CD4-positive, alpha-beta T cell (primary cell): ENCODE measurements at places on chromosomes 2 and 18.
A peak's percentile ranks its signal among the peaks of the same experiment; 100 is the strongest.

DNA sequence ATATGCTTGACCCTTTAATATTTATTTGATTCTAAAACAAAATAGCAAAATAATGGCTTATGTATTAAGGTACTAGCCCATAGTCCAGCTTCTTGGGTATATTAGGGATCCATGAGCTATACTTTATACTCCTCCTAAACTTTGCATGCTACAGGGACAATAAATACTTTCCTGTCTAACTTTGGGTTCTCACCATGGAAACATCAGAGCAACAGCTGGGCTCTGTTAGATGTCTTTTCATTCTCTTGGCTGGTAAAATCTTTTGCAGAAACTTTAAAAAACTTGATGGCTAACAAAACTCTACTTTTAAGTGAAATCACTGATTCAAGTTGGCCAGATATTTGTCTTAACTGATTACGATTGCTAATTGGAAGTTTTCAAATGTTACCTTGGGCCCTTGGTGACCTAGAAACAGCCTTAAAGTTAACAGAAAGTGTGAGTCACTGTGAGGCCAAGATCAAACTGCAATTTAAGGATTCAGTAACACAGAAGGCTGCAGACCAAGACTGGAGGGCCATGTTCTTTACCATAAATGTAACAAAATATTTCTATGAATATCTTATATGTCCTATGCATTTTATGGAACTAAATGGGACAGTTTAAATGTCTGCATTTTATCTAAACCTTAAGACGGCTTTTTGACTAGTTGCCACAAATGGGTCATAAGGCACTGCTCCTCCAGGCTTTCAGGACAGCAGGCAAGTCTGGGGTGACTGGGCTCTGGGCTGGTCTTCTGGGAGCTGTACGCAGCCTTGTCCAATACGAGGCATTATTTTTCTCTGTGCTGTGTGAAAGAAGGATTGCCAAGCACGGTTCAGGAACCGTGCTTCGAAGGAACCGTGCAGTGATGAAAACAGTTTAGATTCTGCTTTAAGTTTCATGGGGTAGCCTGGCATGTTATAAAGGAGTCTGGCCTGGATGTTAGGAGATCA, 188.5 kb downstream of the TPGS2 start:
- DNase-seq = no peak

- no peak for DNase-seq
These were observed 162.6 kb downstream of the PAX3 start for GRCh38 chr2:222136106-222136630.

- no peak for DNase-seq
These were observed 2012.5 kb upstream of the LRRTM1 start for GRCh38 chr2:82317012-82317411.

- no peak for DNase-seq
These were observed 427.1 kb downstream of the RND3 start for GRCh38 chr2:150060341-150060740.

GRCh38 chr2:165634855-165635254, 159.2 kb downstream of the GALNT3 start:
- no peak for DNase-seq

- DNase-seq = no peak
These were observed 660.0 kb upstream of the TMEFF2 start for GRCh38 chr2:192854706-192855105.

DNA sequence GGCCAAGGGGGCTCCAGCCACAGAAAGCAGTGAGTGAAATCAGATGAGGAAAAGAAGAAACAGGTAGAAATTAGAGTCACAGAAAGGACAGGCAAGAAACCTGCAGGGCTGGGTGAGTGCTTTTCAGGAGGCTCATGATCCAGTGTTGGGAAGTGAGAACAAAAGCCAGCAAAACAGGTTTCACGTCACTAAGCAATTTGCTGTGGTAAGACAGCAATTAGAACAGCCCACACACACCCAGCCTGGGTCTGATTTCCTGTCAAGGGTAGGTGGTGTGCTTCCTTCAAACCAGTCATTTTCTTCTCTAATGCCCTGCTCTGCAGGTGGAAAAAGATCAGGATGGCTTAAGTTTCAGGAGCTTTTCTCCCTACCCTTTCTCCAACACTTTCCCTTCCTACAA, 52.9 kb upstream of the XDH start:
- DNase-seq = no peak

- DNase-seq = no peak
These were observed 103.9 kb downstream of the COLEC12 start for GRCh38 chr18:396556-396955.

DNA sequence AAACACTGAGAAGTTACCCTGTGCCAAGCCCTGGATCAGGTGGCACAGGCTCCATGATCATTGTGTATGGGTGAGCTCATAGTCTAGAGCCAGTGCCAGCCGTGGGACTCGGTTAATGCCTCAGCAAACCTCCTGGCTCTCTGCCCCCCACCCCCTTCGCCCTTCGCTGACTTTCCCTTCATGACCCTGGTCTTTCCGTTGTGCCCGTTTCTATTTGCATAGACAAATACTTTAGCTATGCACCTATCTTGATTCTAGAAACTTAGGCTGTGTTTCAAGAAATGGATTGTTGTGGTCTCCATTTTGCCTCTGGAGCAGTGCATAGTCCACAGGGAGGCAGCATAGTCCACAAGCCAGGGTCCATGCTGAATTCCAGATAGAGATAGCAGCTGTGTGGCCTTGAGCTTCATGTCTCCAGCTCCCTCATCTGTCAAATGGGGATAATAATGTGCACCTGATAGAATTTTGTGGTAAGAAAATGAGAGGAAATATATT, 44.8 kb upstream of the KDM3A start:
- peak; percentile 8 for DNase-seq

GRCh38 chr18:62979900-62980299, 264.6 kb downstream of the PHLPP1 start:
- DNase-seq = no peak

DNA sequence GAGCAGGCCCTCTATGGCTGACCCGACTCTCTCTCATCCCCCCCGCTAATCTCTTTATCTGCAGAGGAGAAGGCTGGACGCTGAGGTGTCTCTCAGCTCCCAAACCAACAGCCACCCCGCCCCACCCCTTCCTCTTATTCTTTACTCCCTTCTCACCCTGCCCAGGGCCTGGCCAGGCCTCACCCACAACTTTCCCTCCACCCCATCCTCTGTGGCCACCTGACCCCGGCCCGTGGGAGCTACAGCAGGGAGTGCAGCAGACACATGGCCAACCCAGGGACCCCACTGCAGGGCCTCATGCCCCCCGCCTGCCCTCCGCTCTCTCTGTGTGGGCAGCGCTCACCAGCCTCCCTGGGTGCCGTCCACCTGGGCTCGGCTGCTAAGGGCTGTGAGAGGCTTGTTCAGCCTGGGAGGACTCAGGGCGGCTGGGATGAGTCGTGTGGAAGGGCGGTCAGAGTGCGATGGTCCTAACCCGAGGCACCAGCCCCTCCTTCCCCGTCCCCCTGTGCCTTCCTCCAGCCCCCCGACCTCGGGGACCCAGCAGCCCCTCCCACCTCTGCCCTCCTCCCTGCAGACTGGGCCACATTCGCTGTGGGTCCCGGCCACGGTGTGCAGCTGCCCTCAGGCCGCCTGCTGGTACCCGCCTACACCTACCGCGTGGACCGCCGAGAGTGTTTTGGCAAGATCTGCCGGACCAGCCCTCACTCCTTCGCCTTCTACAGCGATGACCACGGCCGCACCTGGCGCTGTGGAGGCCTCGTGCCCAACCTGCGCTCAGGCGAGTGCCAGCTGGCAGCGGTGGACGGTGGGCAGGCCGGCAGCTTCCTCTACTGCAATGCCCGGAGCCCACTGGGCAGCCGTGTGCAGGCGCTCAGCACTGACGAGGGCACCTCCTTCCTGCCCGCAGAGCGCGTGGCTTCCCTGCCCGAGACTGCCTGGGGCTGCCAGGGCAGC, 6.8 kb downstream of the NEU4 start:
- DNase-seq = no peak

DNA sequence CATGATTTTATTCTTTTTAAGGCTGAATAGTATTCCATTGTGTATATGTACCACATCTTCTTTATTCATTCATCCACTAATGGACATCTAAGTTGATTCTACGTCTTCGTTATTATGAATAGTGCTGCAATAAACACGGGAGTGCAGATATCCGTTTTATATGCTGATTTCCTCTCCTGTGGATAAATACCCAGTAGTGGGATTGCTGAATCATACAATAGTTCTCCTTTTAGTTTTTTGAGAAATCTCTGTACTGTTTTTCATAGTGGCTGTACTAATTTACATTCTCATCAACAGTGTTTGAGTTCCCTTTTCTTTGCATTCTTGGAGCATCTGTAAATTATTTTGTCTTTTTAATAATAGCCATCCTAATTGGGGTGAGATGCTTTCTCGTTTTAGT, 114.5 kb downstream of the RGPD3 start:
- no peak for DNase-seq

DNA sequence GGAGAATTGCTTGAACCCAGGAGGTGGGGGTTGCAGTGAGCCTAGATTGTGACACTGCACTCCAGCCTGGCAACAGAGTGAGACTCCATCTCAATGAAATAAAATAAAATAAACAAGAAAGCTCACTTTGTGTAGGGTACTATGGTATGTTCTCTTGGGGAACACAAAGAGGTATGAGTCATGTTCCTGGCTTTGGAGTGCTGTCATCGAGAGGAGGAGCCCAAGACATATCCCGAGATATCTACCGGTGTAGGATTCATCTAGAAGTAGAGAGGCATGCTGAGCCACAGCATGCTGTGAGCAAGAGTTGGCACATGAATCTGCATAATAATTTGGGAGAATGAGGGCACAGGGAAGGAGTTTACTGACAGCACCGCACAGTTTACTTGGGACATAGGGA, 244.9 kb upstream of the EPHA4 start:
- DNase-seq = no peak

GRCh38 chr2:108626995-108627394, 92.3 kb upstream of the RANBP2 start:
- no peak for DNase-seq
